ENCODE measurements at places on chromosomes 4 and X. TPM values are rescaled to one million over a fixed set of nuclear protein-coding genes. Genes with fewer than 3 reads are reported as not detected.

DNA sequence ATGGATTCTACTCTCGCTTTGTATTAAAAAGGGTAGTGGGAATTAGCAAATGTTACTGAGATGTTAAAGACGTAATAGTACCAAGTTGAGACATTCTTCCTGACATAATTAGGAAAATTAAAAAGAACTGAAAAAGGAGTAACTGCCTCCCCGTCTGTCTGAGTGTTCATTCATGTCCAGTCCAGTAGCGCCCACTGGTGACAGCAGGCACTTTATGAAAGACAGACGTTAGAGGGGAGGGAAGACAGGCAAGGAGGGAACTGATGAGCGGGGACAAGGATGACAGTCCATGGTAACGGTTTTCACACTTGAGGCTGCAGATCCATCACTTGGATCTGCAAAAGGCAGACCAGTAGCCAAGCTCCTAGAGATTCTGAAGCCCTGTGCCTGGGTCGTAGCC, 326.7 kb downstream of the STK32B start:
- DNase-seq = no peak

DNA sequence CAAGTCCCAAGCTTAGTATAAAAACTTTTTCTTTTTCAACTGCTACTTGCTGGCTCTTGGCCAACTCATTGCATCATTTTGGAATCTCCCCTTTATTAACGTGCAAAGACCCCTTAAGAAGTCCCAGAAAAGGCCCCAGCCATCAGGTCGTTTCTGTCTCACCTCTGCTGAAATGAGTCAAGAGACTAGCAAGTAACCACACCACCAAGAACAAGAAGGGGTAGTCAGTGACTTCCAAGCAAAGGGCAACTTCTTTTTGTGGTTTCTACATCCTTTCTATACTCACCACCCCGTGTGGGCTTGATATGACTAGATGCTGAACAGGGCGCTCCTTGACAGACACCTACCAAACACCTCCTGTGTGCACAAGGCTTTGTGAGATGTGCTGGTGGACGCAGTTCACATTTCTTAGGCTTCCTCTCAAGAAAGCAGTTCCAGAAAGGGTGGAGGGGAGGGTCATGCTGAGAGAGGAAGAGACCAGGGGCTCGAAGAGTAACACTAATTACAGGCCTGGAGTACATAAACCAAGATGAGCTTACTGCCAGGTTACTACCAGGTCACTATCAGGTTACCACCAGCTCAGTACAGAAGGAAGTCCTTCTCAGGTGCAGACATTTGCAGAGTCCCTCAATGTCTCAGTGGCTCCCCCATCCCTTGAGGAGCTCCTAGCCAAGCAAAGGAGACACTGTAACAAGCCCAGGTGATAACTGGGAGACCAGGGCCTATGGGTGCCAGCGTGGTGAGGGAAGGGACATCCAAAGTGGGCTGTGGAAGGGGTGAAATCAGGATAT, 19.3 kb downstream of the JAKMIP1 start:
- DNase-seq = no peak

DNA sequence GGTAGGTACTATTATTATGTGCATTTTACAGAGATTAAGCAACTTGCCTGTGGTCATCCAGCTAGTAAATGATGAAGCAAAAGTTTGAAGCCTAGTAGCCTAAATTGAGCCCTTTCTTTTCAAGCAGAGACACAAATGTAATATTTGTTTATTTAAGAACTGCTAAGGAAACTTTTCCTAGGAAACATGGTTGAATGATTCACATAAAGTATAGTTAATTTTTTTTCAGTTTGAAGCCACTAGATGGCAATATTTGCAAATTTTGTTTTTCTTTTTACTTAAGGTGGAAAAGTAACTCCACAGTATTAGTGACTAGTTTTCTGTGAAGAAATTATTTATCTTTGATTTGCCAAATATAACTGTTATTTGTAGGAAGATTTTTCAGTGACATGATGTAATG, 52.8 kb upstream of the ANKRD17 start:
- DNase-seq = no peak

Gene EVC2
- 2.5 TPM for total RNA-seq

GRCh38 chrX:71922686-71923085, 12.0 kb downstream of the NHSL2 start:
- DNase-seq = no peak

DNA sequence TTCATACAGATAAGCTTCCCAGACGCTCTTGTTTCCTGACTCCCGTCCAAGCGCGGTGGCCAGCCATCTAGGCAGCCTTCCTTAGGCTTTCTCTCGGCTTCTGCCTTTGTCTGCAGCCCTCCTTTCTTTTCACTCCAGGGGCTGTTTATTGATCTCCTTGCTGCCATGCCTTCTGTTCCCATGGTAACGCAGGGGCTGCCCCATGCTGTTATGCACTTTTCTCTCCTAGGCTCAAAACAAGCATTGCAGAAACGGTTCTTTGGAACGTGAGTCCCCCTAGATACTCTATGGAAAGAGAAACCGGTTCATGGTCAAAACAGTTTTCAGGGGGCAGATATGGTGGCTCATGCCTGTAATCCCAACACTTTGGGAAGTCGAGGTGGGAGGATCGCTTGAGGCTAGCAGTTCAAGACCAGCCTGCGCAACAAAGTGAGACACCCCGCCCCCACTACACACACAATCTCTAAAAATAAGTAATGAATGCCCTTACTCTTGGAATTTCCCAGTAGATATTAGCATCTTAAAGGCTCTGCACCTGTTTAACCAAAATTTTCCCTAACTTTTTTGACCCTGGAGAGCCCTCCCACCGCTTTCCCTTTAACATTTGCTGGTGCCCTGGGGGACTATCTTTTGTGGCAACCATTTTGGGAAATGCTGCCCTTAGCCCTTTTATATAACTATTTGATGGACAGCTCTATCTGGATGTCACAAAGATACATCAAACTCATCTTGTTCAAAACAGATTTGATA, 53.9 kb upstream of the ZNF157 start:
- no peak for DNase-seq

GRCh38 chr4:72338060-72338459, 231.0 kb downstream of the ADAMTS3 start:
- DNase-seq = no peak

Gene F8
- total RNA-seq = 7.3 TPM

GRCh38 chrX:97267396-97268181, 383.9 kb downstream of the RPA4 start:
- no peak for DNase-seq

GRCh38 chr4:139887962-139888735, 222.5 kb downstream of the MGST2 start:
- no peak for DNase-seq

- no peak for DNase-seq
Observed at GRCh38 chrX:72142094-72142793, 10.5 kb upstream of the RTL5 start.

Gene LEF1
- total RNA-seq = 6.9 TPM

DNA sequence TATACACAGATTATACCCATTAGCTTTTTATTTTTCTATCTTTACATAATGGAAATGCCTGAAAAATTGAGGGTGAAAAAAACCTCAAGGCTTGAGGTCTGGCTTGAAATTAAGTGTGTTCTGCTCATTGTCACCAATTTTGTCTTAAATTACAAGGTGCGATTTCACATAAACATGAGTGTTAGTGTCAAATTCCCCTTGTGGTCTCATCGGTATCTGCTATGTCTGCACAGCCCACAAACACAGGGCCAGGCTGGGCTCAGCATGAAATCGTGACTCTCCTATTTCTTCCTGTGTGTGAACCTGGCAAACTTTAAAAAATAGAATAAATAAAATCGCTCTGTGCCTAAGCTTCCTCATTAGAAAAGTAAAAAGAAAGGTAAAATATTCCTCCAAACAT, 109.1 kb downstream of the CRLF2 start:
- no peak for DNase-seq

Gene XAGE1A
- total RNA-seq = not detected

Gene SNCA
- 96.4 TPM for total RNA-seq

DNA sequence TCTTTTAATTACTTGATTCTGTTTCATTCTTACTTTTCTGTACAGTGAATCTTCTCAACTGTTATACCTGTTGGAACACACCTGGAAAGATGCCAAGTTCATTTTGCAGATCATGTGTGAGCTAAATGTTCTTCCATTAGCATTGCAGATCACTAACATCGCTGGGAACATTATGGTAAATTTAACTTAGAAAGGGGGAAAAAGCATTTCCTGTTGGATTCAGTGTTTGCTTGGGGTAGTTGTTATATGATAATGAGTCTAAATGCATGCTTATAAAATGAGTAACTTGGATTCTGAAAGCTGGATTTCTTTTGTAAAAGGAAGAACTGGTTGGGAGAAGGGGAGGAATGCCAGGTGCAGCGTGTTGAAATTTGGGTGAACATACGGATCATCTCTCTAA, 47.6 kb downstream of the POLA1 start:
- DNase-seq = no peak

DNA sequence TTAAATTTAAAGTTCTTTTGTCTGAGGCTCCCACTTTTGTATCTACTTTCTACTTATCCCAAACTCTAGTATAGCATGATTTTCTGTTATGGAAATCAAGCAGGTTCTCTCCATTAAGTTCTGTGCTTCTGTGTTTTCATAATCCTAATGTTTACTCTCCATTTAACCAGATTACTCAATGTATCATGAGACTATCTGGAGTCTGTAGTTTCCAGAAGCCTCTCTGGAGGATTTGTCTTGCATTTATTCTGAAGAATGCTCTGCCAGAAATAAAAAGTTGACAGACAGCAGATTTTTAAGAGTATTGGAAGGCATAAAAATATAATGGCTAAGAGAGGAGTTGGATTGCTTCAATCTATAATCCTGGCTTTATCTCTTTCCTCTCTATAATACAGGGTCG, 39.2 kb upstream of the PLS3 start:
- no peak for DNase-seq

DNA sequence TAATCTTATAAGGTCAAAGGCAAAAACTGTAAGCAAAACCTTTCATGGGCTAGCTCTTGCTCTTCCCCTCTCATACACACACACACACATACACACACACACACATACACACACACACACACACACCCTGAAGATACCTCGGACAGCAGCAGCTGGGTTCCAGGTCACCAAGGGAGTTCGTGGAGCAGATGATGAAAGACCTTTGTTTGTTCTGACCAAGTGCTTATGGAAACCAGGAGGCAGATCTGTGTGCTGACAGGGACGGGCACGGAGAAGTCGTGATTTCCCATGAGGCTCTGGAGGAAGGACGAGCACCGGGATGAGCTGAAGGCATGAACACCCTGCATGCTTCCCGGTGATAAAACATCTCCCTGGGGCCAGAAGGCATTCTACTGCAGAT, 35.4 kb upstream of the CRMP1 start:
- no peak for DNase-seq

- DNase-seq = no peak
Observed at GRCh38 chr4:65580551-65580950, 89.7 kb downstream of the EPHA5 start.

GRCh38 chr4:167431371-167431770, 197.1 kb upstream of the SPOCK3 start:
- DNase-seq = no peak

Gene ELOVL6
- total RNA-seq = 39.0 TPM

Gene SYP
- 158 TPM for total RNA-seq

Gene GRPR
- total RNA-seq = 2.2 TPM

Gene TRIM75
- not detected for total RNA-seq

GRCh38 chr4:145736241-145736831, 56.4 kb downstream of the C4orf51 start:
- no peak for DNase-seq

DNA sequence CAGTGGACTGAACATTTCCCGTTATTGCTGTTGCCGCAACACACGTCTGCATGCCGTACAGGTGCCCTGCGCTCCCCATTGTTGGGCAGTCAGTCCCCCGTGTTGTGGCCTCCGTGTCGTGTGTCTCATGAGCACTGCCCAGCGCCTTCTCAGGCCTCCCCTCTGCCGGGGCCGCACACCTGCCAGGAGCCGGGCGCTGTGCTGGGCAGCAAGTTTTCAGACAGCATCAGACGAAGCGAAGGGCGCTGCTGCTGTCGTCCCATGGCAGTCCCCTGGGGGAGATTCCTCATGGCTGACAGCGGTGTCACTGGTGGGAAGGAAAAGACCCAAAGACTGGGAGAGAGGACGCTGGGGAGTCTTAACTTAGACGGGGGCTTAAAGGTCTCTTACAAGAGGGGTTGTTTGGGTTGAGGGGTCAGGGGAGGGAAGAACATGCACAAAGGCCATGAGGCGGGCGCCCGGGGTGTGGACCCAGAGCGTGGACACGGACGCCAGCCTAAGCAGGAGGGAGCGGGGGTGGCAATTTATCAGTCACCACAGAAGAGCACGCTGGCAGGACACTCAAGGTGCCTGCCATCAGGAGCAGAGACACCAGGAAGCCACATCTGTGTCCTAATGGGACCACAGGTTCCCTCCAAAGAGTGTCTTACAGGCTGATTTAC, 47.3 kb downstream of the RGS12 start:
- DNase-seq = no peak

Gene EDA2R
- total RNA-seq = 0.62 TPM

DNA sequence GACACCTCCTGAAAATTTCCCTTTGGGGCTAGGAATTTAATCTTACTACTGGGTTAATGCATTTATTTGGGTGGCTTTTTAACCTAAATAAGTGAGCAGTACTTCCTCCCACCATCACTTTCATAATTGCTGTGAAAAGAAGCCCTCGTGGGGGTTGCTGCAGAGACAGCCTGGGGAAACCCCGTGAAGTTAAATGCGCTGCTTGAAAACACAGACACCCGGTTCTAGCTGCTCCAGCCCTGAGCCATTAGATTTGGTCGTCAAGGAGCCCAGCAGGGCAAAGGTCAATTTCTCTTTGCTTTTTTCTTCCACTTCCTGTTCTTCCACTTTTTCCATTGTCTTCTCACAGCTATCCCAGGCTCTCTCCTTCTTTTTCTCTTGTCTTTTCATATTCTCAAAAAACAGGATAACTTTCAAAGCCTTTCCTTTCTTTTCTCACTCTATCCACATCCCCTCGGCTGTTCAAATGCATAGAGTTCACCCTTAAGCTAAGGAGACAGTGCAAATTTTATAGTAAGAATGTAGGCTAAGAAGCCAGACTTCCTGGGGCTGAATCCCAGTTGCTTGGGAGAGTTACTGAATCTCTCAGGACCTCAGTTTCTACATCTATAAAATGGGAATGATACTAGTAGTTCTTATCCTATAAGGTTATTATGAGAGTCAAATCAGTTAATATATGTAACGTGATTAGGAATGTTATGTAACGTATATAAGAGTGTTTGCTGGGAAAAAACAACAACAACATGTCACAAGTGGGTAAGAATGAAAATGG, 91.5 kb upstream of the ZNF827 start:
- no peak for DNase-seq

GRCh38 chr4:158859661-158860060, 90.8 kb downstream of the FNIP2 start:
- no peak for DNase-seq

Gene LANCL3
- 1.4 TPM for total RNA-seq

Gene ADAMTS3
- 21.5 TPM for total RNA-seq

- DNase-seq = no peak
Observed at GRCh38 chr4:74768857-74769525, 25.3 kb downstream of the BTC start.

- no peak for DNase-seq
Observed at GRCh38 chr4:117284736-117285135, 199.4 kb upstream of the TRAM1L1 start.
